ENCODE measurements at places on chromosomes 1 and 21.
A peak's percentile ranks its signal among the peaks of the same experiment; 100 is the strongest.

- no peak for DNase-seq
These were observed 78.3 kb downstream of the NIBAN1 start for GRCh38 chr1:184896000-184896399.

GRCh38 chr1:204337036-204337429 lies 22.7 kb downstream of the PLEKHA6 start:
- no peak for DNase-seq

- no peak for DNase-seq
These were observed 1.9 kb upstream of the ETV3 start for GRCh38 chr1:157140063-157140588.

DNA sequence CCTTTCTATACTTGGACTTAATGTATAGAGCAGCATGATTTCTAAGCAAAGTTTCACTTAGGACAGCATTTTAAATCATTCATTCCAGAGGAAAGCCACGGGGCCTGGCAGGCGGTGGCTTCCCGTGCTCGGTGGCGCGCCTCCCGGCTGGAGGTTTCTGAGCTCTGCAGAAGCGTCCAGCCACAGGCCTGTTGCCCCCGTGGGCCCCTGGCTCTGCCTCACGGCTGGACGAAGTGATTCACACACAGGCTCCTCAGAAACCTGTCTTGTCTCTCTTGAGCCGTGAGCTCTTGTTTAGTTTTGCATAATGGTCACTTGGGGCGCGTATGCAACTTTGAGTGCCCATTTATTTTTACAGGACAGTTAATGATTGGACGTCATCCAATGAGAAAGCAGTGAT lies 22.1 kb upstream of the DIP2A start:
- DNase-seq: no peak

- no peak for DNase-seq
These were observed 23.0 kb downstream of the MARK1 start for GRCh38 chr1:220550811-220551399.

- no peak for DNase-seq
These were observed 28.2 kb downstream of the CTNNBIP1 start for GRCh38 chr1:9881838-9882249.

DNA sequence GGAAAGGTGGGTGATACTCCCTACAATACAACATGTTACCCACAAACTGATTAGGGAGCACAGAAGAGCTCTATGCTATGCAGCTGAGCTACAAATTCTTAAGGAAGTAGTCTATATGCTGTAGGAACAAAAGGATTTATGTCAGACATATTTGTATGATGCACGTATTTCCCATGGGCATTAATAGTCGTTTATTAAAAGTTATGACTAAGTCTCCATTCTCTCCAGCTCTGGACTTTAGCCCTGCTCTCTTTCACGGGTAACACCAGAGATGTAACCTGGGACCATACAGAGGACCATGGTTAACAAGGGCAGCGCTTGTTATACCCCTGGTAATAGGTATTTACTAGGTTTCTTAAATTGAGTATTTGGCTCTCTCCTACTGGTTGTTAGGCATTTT lies 168.2 kb upstream of the C1orf105 start:
- no peak for DNase-seq

GRCh38 chr21:33268737-33269441 lies 2.7 kb downstream of the IL10RB start:
- DNase-seq: peak; percentile 89

GRCh38 chr1:113904293-113904673 lies 316 bp downstream of the AP4B1 start:
- no peak for DNase-seq

DNA sequence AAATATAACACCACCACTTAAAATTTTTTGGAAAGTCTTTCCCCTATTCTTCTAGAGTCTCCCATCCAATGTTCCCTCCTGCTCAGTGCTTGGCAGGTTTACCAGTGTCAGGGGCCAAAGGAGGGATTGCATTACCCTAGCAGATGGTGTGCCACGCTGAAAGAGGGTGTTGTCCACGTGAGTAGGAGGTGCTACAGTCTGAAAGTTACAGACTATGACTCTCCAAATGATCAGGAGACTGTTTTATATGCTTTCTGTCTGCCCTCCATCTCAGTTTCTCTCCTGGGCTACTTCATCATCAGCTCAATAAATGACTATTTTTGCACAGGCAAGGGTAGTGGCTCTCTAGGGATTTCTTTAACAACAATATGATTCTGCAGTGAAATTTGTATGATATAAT lies 31.3 kb upstream of the ANGPTL7 start:
- no peak for DNase-seq

GRCh38 chr1:224113545-224113917 lies 380 bp upstream of the FBXO28 start:
- no peak for DNase-seq

- DNase-seq: no peak
These were observed 540.1 kb upstream of the RGS18 start for GRCh38 chr1:191618181-191618580.

DNA sequence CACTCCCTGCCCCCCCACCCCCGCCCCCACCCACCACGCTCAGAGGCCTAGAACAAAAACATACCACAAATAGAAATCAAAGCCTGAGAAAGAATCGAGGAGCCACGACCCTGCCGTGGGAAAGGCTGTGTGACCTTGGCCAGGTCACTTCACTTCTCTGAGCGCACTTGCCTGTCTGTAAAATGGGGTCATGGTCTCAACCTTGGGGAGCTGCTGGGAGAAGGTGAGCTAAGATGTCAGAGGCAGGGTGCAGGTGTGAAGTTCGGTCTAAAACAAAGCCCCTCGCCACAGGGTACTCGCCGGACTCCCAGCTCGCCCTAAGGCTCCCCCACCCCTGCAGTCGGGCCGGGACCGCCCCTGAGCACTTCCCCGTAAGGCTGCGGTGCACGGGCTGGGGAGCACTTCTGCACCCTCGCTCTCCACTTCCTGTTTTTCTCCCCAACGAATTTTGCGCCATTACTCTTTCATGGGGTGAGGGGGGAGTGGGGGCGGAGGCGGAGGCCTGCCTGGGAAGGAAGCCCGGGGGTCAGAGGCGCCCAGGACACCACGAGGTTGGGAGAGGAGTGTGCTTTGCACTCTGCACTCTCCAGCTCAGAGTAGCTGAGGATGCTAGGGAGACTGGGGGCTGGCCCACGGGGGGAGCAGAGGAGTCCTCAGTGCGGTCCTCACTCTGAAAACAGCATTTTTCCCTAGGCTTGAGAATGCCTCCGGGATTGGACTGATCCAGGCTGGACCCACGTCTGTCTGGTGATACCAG lies 21.9 kb upstream of the PIK3CD start:
- DNase-seq: no peak

DNA sequence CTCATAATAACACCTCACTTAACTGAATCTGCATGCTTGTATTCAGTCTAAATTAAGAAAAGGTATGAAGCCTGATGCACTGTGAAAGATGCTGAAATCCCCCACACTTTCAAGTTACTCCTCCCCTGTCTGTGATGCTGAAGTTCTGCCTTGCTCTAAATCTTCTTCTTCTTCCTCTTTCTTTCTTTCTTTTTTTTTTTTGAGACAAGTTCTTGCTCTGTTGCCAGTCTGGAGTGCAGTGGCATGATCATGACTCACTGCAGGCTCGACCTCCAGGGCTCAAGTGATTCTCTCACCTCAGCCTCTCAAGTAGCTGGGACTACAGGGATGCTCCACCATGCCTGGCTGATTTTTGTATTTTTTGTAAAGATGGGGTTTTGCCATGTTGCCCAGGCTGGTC lies 231.0 kb upstream of the B3GALT2 start:
- DNase-seq: no peak

DNA sequence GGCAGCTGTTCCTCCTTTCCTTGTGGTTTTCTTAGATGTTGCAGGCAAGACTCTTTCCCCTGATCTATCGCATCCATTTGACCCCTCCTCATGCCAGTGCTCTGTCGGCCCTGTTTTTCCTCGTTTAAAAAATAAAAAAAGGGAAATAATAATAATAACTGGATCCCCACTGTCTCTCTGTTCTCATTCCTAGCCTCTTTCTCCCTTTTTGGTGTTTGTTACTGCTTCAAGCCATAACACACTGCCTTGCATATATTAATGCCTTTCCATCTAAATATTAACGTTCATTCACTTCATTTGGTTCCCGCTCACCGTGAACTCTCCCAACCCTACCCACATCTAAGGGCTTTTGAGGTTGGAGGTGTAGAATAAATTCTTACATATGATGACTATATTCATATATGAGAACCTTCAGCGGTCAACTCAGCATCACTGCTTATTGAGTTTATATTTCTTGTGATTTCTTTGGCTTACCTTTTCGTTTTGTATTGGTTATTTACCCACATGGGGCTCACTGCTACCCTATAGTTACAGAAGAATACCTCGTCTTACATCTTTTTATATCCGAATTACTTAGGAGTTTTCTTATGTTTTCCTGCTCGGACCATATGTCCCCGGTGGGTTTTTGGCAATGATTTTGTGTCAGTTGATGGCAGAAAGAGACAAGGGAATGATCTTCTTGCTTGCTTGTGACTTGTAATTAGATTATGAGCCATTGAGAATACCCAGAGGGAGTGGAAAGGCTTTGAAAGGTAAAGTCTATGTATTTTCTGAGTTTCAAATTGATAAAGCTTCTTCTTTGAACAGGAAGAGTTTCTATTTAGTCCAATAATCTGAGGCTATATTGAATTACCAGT lies 805 bp downstream of the ATG4C start:
- DNase-seq: peak; percentile 48

DNA sequence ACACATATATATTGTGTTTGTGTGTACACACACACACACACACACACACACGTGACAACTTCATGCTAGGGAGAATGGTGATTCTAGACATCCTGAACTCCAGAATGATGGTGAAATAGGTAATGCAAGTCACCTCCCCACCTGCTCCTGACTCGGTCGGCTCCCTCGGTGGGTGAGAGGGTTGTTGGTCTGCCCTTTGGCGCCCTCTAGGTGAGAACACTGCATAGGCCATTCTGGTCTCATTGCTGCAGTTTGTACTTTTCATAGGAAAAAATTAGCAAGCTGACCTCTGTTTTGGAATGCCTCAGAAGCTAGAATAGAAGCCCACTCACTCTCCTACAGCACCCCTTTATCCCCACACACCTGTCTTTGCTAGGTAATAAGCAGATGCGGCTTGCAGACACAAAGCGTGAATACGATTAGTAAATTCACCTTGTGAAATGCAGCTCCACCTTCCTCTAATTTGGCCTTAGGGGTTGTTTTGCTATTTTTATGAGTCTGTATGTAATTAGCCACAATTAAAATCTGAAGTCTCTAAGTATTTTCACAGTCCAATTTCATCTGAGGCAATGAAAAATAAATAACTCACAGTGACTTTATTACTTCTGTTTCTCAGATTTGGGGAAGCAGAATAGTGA lies 130.0 kb upstream of the KCNJ15 start:
- DNase-seq: peak; percentile 85

- DNase-seq: no peak
These were observed 11.8 kb upstream of the RALGPS2 start for GRCh38 chr1:178713259-178713658.

- no peak for DNase-seq
These were observed 33.4 kb upstream of the NTPCR start for GRCh38 chr1:232917053-232917452.

GRCh38 chr1:33943978-33944377 lies 80.1 kb downstream of the HMGB4 start:
- DNase-seq: no peak

DNA sequence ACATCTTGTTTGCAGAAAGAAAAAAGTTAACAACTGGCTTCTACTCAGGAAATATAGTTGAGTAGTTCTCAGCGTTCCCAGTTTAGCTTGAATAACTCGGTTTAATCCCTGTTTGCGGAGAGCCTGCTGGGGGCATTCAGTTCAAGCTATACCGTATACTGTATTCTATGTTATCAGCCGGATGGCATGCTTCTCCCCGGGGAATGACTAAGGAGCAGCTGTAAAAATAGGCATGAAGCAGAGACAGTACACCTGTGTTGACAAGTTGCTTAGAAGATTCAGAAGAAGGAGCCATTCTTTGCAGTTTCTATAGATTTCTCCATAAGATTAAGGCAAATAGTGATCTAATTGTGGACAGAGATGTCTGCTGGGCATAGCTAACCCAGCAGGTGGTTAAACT lies 267.8 kb upstream of the NCAM2 start:
- no peak for DNase-seq

DNA sequence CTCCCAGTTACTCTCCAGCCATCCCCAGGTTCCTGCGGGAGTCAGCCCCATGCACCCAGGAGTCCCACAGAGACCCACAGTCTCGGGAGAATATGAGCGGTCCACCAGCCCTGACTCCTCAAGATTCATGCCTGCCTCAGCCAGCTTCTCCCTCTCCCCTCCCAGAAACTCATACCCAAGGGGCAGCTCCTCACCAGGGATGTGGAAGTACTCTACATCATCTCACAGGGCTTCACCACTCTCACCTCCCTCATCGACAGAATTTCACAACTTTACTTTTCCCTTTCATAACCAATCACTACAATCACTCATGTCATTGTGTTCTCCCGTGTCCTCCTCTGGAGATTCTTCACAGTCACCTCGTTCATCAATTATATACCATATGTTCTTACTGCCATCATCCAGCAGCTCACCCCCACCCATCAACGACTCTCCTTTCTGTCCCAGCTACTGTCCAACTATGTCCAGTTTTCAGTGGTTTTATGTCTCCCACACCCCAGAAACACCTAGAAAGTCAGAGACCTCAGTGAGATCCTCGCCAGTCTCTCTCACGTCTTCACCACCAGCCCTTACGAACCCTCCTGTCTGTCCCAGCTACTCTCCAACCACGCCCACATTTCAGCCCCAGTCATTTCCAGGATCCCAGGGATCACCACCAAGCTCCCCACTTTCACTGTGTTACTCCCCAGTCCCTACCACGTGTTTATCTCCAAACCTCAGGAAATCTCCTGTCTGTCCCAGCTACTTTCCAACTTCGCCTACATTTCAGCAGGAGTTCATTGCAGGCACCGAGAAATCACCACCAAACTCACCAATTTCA lies 1530.1 kb upstream of the TPTE start:
- no peak for DNase-seq

DNA sequence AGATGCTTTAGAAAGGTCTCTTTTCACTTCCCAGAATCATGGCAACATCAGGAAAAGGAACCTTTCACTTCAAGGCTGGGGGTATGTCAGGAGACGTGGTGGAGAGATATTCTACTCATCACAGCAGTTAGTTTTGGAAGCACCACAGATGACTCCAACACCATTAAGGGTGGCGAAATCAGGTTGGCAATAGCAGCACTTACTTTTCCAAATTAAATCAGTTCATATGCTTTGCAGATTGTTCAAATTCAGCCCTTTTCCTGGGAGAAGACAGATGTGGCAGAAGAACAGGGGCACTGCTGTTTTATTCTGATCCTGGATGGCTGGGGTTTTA lies 79.0 kb downstream of the RUNX1 start:
- DNase-seq: no peak

DNA sequence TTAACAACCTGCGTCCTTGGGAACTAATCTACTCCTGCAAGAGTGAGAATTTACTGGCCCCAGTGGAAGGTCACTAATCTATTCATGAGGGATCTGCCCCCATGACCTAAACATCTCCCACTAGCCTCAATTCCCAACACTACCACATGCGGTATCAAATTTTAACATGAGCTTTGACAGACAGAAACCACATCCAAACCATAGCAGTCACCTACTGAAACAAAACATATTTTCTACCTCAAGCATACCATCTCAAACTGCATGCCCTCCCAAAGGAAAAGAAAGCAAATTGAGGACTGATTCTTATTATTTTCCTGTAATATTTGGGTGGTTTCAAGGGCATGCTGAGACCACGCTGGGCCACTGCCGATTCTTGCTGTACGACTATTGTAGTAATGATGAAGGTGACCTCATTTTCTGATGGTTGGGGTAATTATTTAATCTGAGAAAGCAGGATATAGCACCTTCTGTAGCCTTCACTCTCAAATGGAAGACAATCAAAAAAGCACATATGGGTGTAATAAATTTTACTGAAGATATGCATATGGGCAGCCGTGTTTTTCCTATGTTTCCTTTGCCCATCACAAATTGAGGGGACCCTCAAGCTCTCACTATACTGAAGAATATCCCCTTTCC lies 13.2 kb upstream of the GBP5 start:
- no peak for DNase-seq

Data from NCI-H1417 (cell line).